ENCODE measurements at places on chromosomes 7 and 10. TPM values are rescaled to one million over a fixed set of nuclear protein-coding genes. Genes with fewer than 3 reads are reported as not detected.

- DNase-seq = no peak
Observed at GRCh38 chr7:106493041-106493731, 167.8 kb downstream of the CCDC71L start.

GRCh38 chr10:74799721-74800221 is 26.6 kb upstream of the KAT6B start:
- peak; percentile 98 for DNase-seq

GRCh38 chr7:12174931-12175330 is 36.2 kb upstream of the TMEM106B start:
- no peak for DNase-seq

GRCh38 chr10:79137826-79138225 is 69.1 kb downstream of the ZMIZ1 start:
- DNase-seq = no peak

- no peak for DNase-seq
Observed at GRCh38 chr7:151411551-151411950, 1.7 kb upstream of the WDR86 start.

DNA sequence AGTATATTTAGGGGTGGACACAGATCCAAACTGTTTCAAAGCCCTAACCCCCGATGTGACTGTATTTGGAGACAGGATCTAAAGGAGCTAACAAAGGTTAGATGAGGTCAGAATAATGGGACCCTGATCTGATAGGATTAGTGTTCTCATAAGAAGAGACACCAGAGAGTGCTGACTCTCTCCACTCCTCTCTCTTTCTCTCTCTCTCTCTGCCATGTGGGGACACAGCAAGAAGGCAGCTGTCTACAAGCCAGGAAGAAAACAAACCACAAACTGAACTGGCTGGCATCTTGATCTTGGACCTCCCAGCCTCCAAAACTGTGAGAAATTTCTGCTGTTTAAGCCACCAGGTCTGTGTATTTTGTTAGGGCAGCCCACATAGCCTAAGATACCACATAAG is 84.7 kb upstream of the KDM7A start:
- no peak for DNase-seq

- DNase-seq = peak; percentile 52
Observed at GRCh38 chr7:156903232-156903909, 10.4 kb upstream of the LMBR1 start.

GRCh38 chr7:88089561-88089960 is 130.3 kb downstream of the SRI start:
- DNase-seq = no peak

GRCh38 chr7:150988230-150989226 is 2.3 kb upstream of the NOS3 start:
- DNase-seq = peak; percentile 77

- no peak for DNase-seq
Observed at GRCh38 chr10:13769946-13770345, 183.2 kb downstream of the PRPF18 start.

GRCh38 chr10:69515699-69516259 is 57.4 kb downstream of the NEUROG3 start:
- peak; percentile 69 for DNase-seq

DNA sequence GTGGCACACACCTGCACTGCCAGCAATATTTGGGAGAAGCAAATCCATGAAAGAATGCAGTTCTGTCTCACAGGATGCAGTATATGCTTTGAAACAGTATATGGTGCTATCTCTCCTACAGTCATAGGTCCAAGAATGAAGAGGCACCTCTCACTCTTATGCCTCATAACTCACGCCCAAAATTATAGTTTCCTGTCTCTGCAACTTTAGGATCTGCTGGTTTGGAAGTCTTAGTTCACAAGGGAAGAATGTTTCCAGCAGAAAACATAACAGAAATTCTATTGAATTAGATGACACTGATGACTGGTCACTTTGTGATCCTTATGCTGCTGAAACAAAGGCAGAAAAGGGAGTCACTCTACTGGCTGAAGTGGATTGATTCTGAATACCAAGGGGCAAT is 5.7 kb downstream of the C10orf67 start:
- DNase-seq = no peak

DNA sequence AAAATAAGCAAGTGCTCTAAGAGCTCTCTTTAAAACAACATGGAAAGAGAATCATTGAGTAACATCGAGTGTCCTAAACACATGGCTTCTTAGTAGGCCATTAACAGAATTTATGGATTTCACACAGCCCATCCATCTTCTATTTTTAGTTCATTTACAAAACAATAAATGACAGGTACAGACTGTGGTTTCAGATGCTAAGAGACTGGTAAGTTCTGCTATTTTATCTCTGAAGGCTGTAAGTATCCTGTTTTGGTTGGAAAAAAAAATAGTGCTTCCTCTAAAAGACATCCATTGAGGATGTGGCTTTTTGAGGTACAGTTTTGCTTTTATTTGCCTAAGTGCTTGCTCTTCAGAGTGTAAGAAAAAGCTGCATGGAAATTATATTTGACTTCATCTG is 27.4 kb upstream of the GNAI1 start:
- peak; percentile 61 for DNase-seq

DNA sequence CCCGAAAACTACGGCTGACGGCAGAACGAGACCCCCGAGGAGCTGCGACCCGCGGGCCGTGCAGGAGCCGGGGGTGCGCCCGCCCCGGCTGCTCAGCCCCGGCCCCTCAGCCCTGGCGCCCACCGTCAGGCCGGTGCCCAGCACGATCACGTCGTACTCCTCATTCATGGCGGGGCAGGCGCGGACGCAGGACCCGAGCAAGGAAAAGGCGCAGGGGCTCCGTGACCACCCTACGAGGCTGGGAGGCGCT is 218 bp downstream of the GDI2 start:
- DNase-seq = no peak

- DNase-seq = peak; percentile 63
Observed at GRCh38 chr10:114045136-114046086, 1.7 kb downstream of the ADRB1 start.

DNA sequence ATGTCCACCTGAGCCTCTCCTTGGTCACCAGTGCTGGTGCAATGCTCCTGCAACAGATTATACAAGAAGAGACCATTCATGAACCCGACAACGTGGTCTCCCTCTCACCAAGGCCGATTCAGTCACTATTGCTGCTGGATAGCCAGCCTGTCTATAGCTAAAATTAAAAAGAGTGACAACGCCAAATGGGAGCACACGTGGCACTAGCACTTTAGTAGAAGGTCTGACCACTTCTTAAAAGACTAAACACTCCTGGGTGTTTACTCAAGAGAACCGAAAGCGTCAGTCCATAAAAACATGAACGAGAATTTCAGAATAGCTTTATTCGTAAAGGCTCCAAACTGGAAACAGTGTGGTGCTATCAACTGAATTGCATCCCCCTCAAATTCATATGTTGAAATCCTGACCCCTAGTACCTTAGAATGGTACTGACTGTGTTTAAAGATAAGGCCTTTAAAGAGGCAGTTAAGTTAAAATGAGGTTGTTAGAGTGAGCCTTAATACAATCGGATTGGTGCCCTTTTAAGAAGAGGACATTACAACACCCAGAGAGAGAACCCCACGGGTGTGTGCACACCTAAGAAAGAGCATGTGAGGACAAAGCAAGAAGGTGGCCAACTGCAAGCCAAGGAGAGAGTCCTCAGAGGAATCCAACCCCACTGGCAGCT is 4.4 kb upstream of the GALNTL5 start:
- no peak for DNase-seq

- DNase-seq = no peak
Observed at GRCh38 chr10:103111031-103111917, 81.8 kb downstream of the NT5C2 start.

- no peak for DNase-seq
Observed at GRCh38 chr7:25694211-25694610, 457.8 kb upstream of the NFE2L3 start.

- DNase-seq = no peak
Observed at GRCh38 chr10:97514344-97514743, 15.6 kb downstream of the UBTD1 start.

DNA sequence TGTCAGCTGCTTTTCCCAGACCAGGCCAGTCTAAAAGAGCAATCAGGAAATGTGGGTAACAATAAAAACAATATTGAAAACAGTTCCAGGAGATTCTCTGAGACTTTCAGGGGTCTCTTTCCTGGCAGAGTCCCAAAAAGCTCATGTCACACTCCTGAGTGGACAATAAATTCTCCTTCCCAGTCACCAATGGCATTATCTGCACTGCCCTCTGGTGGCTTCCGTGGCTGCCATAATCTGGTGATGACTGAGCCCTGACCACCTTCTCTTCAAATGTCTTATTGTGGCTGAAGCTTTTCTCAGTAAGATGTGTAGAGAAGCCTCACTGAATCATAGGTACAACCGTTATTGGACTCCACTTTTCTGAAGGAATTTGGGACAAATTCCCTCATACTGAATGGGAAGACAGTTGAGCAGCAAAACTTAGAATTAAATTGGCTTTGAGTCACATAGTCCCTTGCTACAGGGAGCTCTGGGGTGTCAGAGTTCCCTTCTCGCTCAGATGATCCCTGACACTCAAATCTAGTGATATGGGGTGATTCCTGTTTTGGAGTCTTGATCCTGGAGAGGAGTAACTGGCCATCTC is 24.4 kb upstream of the ASAH2 start:
- peak; percentile 42 for DNase-seq

GRCh38 chr7:90187507-90188050 is 24.0 kb upstream of the STEAP2 start:
- no peak for DNase-seq

DNA sequence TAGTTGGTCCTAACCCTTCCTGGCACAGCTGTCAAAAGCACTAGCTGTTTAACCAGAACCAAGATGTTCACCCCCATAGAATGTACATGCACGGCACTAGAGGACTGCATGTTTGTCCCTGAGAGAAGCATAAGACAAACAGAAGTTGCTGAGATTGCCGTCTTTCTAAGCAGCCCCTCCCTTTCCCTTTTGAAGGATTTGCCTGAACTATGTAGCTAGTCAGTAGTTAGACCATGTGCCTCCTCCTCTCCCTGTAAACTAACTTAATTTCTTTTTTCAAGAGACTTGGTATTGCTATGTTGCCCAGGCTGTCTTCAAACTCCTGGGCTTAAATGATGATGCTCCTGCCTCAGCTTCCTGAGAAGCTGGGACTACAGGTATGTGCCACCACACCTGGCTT is 40.7 kb downstream of the TBC1D12 start:
- DNase-seq = no peak

DNA sequence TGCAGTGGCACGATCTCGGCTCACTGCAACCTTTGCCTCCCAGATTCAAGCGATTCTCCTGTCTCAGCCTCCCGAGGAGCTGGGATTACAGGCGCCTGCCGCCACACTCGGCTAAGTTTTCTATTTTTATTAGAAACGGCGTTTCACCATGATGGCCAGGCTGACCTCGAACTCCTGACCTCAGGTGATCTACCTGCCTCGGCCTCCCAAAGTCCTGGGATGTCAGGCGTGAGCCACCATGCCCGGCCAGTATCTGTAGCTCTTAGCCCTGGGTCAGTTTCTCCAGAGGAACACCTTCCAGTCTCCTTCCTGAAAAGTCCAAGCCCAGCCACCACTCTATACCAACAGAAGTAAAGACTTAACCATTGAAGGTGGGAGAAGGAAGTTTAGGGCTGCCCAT is 15.2 kb upstream of the ZKSCAN1 start:
- DNase-seq = no peak

DNA sequence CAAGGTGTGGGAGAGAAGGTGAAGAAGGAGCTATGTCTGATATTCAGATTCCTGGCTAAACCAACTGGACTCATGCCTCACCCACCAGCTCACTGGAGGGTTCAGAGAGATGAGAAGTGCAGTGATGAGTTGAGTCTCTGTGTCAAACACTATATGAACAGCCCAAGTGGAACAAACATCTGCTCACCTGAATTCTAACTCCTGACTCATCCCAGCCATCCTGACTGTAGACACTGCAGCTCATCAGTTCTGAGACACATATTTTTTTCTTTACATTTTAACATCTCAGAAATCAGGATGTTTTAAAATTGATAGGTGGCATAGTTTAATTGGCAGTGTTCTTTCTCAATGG is 27.3 kb downstream of the GSDME start:
- DNase-seq = no peak

GRCh38 chr10:58954178-58954577 is 222.3 kb upstream of the PHYHIPL start:
- DNase-seq = no peak

Gene GDF2
- total RNA-seq = not detected

Gene CCAR1
- total RNA-seq = 17.5 TPM

Gene EPO
- total RNA-seq = not detected

Gene TMEM196
- total RNA-seq = not detected

Gene CPXM2
- 0.22 TPM for total RNA-seq

Gene AGBL3
- 0.44 TPM for total RNA-seq

Gene CRTAC1
- 2.2 TPM for total RNA-seq

Gene STAG3
- total RNA-seq = 0.20 TPM

Gene CDNF
- 0.40 TPM for total RNA-seq

Gene TCAF2
- total RNA-seq = 3.0 TPM

Gene LIPK
- total RNA-seq = not detected
